Kidney epithelial cell (primary cell): ENCODE measurements at places on chromosomes 6 and 20.
A peak's percentile ranks its signal among the peaks of the same experiment; 100 is the strongest.

DNA sequence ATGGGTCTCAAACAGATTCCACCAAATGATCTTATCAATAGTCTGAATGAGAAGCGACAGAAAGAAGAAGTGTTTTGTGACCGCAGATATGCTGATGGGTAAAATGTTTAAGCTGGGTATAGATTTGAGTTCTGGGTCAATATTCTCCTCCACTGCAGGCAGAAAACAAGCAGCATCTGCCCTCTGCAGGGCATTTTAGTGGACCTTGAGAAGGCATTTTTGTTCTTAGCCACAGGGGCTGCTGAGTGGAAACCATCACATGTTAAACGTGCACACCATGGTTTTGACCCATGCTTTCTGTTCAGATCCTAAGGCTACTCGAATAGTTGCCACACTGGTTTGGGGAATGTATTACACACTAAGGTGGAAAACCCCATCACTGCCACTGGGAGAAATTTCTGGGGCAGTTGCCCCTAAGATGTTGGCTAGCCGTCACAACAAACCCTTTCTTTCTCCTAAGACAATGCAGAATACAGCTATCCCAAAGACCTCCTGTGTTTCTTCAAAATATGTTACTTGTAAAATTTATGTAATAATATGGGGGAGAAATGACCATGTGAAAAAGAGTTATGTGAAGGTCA is 5.5 kb downstream of the POU3F2 start:
- DNase-seq, result no peak

GRCh38 chr6:160510976-160511617 is 153.0 kb downstream of the LPA start:
- DNase-seq, result no peak

DNA sequence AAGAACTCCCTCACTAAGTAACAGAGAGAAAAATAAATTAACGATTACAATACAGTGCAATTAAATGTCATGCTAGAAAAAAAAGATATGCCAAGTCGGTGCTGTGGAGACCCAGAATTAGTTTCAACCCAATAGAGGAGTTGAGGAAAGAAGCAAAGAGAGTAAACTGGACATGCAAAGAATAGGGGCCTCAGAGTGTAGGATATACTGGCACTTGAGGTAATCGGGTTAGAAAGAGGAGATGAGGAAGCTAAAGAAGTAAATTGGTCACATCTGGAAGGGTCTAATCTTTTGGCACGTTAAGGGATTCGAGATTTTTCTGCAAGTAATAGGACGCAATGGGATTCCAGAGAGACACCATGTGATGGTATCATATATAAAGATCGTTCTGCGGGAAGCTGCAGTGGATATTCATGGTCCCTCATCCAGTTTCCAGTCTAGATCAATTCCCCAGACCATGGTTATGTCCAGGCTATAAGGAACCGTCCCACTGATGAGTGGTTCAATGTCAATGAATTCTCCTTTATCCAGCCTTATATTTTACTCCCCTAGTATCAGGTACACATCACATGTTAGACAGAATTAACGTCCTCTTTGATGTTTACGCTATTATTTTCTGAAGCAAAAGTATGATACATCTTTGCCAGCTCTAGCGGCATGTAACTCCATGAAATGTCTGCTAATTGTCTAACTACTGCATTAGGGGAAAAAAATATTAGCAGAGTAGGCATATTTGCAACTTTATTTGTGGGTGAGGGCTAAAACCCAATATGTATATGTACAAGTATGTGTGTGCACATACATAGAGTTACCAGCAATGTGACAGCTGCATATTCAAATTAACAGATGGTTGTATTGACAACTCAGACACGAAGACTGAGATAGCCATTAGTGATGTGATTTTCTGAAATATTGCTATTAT is 1.1 kb upstream of the TBC1D32 start:
- no peak for DNase-seq

GRCh38 chr6:35948725-35949124 is 27.8 kb upstream of the SRPK1 start:
- DNase-seq, result no peak

GRCh38 chr6:3568396-3569082 is 111.7 kb upstream of the SLC22A23 start:
- no peak for DNase-seq

DNA sequence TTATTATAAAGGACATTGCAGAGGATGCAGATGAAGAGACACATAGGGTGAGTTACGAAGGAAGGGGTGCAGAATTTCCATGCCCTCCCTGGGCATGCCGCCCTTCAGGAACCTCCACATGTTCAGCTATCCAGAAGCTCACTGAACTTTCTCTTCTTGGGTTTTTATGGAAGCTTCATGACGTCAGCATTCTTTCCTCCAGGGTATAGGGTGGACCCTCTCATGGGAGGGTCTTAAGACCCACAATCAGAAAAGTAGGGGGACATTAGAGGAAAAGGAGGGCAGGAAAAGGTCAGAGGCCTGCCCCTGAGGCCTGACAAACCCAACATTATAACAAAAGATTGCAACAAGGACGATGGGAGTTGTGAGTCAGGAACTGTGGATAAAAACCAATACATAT is 14.6 kb upstream of the DCBLD1 start:
- DNase-seq, result no peak

DNA sequence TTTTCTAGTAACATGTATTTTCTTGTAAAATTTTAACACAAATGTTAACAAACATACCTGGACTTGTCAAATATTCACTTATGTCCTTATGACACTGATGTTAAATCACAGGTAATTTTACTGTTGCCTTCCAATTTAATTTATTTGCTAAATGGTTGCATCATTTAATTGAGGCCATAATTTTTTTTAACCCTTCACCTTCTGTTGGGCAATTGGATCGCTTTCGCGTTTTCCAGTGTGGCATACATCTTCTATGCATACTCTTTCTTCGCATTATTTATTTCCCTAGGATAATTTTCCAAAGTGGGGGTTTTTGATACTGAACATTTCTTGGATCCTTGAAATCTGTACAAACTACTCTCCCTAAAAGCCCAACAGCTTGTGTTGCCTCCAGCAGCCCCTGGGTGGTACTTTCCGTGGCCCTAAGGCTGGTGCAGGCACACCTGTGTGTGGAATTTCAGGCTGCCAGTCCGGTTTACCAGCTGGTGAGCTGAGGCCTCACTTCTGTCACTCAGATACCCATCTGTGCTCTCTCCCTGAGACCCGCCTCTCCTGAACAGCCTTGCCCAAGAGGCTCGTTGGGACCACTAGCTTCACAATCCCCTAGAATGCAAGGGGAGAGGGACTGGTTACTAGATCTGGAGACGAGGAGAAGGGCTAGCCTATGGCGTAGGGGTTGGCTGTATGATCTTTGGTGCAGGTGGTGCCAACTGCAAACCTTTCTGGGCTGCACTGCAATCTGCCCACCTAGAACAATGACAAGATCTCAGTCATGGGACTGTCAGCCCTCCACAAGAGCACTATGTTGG is 11.2 kb upstream of the C20orf144 start:
- DNase-seq, result no peak

DNA sequence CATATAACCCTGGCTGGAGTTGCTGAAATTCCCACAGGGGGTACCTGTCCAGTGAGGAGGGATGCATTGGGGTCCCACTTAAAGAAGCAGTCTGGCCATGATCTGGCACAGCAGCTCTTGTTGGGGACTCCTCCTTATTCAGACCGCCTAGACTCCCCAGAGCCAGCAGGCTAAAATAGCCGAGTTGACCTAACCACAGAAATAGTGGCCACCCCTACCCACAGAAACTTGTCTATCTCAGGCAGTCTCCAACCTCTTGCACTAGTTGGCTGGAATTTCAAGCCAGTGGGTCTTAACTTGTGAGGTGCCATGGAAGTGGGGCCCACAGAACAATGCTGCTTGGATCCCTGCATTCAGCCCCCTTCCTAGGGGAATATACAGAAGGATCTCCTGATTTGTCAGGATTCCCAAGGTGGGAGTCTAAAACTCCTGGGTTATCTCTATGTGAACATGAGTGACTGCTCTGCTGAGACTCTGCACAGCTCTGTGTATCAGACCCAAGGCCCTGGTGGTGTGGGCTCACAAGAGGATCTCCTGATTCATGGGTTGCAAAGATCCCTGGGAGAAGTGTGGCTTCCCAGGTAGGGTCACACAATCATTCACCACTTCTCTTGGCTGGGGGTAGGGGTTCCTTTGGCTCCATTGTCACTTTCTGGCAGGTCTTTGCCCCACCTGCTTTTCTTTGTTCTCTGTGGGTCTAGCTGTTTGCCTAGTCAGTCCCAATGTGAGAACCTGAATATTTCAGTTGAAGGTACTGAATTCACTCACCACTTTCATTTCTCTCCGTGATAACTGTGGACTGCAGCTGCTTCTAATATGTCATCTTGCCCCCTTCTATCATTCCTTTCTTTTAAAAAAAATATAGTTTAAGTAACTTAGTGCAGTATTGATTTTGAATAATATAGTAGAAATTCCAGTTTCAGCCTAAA is 65.5 kb upstream of the CLVS2 start:
- DNase-seq, result no peak

DNA sequence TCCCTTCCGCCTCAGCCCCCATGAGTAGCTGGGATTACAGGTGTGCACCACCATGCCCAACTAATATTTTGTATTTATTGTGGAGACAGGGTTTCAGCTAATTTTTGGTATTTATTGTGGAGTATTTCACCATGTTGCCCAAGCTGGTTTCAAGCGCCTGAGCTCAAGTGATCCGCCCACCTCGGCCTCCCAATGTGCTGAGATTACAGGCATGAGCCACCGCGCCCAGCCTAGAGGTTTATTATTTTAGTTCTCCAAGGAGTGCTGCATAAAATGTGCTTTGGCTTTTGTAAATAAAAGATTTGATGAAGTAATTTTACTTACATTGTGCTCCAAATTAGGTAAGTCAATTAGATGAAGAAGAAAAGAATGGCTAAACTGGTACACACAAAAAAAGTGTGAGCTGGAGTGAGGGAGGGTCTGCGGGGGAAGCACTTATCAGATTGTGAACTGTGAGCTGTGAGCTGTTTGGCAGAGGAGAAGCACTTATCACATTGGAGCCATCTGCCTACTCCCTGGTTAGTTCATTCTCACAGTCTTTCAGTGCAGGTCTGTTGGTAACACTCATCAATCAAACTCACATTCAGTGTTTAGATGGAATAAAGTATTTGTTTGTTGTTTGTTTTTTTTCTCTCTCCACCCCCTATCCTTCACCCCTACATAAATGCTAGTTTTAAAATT is 398.0 kb downstream of the EPHA7 start:
- no peak for DNase-seq

DNA sequence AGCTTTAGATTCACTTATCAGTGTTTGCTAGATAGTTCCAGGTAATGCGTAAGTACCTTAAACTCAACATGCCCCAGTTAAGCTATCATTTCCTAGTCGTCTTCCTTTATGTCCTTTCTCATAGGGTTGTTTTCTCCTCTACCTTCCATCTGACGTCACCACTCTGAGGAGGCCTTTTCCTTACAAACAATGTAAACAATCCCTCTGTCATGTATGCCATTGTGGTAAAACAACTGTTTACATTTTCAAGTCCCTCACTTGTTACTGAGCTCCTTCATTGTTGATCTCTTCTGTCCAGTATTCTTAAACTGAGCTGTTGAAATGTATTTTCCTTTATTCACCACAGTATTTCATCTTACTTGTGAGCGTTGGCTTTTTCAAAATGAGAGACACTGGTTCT is 45.4 kb upstream of the PLCG1 start:
- DNase-seq, result no peak

GRCh38 chr6:16369989-16370388 is 131.6 kb downstream of the GMPR start:
- DNase-seq, result no peak

GRCh38 chr6:87899499-87900147 is 148.0 kb upstream of the SPACA1 start:
- no peak for DNase-seq

GRCh38 chr6:6494677-6495076 is 93.8 kb upstream of the LY86 start:
- DNase-seq, result no peak

- no peak for DNase-seq
These were observed 168.1 kb downstream of the CDKAL1 start for GRCh38 chr6:20702366-20702765.

GRCh38 chr6:89970609-89971337 is 76.5 kb downstream of the GJA10 start:
- DNase-seq, result no peak

- no peak for DNase-seq
These were observed 130.2 kb upstream of the CEP162 start for GRCh38 chr6:84357631-84358030.

DNA sequence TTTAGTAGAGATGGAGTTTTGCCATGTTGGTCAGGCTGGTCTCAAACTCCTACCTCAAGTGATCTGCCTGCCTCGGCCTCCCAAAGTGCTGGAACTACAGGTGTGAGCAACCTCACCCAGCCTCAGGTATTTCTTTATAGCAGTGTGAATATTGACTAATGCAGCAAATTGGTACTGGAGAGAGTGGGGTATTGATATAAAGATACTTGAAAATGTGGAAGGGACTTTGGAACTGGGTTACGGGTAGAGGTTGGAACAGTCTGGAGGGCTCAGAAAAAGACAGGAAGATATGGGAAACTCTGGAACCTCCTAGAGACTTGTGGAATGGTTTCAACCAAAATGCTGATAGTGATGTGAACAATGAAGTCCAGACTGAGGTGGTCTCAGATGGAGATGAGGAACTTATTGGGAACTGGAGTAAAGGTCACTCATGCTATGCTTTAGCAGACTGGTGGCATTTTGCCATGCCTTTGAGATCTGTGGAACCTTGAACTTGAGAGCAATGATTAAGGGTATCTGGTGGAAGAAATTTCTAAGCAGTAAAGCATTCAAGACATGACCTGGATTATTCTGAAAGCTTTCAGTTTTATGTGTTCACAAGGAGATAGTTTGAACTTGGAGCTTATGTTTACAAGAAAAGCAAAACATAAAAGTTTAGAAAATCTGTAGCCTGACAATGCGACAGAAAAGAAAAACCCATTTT is 127.2 kb downstream of the DTNBP1 start:
- no peak for DNase-seq

- peak; percentile 59 for DNase-seq
These were observed 42.6 kb downstream of the TTI1 start for GRCh38 chr20:37990571-37991151.

GRCh38 chr6:24545183-24545582 is 50.4 kb downstream of the ALDH5A1 start:
- DNase-seq, result no peak

DNA sequence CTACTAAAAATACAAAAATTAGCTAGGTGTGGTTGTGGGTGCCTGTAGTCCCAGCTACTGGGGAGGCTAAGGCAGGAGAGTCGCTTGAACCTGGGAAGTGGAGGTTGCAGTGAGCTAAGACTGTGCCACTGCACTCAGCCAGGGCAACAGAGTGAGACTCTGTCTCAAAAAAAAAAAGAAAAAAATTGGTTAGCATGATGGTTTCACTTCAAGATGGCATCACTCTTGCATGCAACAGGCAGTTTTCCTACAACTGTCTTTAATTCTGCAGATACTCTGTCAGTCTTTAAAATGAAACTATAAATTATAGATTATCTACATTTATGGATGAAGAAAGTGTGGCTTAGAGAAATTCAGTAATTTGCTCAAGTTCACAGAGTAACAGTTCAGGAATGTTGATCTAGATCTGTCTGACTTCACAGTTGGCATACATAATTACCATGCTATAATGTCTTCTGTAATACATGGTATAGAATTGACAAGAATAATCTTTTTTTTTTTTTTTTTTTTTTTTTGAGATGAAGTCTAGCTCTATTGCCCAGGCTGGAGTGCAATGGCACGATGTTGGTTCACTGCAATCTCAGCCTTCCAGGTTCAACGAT is 27.0 kb downstream of the ITCH start:
- no peak for DNase-seq

GRCh38 chr20:3694864-3695263 is 13.1 kb upstream of the ADAM33 start:
- no peak for DNase-seq

- DNase-seq, result no peak
These were observed 44.2 kb upstream of the SCRT2 start for GRCh38 chr20:719816-720215.

- DNase-seq, result no peak
These were observed 65.0 kb downstream of the EPM2A start for GRCh38 chr6:145670311-145670710.
